NB4 (cell line): ENCODE measurements at places on chromosomes 16 and 17.

- DNase-seq, result no peak
Measured at GRCh38 chr17:46727572-46728348, 90.7 kb downstream of the WNT3 start.

DNA sequence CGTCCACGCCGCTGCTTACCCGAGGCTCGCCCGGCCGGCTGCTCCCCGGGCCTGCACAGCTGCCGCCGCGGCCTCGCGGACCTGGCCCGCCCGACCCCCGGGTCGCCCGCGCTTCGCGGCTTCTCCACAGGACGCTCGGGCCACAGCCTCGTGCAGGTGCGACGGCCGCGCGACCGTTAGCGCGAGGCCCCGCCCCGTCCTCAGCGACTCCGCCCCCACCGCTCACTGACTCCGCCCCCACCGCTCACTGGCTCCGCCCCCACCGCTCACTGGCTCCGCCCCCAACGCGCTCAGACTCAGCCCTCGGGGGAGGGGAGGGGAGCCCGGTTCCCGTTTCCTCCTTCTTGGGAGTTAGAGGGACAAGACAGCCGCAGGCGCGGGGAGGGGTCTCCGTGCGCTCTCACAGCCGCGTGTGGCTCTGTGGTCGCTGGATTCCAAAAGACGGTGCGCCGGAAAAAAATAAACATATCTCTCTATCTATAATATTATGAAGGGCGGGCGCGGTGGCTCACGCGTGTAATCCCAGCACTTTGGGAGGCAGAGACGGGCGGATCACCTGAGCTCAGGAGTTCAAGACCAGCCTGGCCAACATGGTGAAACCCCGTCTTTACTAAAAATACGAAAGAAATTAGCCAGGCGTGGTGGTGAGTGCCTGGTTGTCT is at the start of gene MEIOB:
TSS of gene MEIOB (minus strand) at position 191 of the 662 bp plus-strand sequence. CDS start 3,989 bp downstream, outside the sequence.
- no peak for DNase-seq

DNA sequence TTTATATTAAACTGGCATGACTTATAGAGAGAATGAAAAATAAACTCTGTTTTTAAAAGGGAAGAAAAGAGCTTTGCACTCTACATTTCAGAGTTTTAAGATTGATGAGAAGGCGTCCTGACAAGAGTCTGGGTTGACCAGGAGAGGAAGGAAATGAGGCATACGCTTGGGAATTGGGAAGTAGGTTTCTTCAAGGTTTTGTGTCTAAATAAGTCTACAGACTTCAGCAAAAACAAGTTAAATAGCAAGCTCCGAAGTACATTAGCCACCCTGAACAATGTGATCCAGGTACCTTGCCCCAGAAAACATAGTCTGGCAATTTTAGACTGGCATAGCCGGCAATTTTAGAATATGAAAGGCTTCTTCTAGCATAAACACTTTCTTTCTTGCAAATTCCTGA is 28.5 kb upstream of the CCDC182 start:
- peak; percentile 16 for DNase-seq

DNA sequence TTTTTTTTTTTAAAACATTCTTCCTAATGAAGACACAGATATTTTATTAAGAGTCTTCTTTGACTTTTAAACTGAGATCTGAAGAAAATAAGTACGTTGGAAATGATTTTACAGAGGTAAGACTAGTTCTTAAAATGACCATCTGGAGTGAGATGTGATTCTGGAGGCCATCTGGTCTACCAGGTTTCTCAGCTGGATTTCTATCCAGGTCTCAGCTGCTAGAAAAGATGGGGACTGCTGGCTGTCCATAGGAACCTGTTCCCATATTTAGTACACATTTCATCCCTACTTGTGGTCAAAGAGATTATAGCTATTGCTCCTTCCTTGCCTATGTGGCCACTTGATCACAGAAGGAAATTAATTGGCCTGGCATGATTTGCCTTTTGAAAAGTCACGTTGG is 12.2 kb downstream of the PMFBP1 start:
- no peak for DNase-seq

DNA sequence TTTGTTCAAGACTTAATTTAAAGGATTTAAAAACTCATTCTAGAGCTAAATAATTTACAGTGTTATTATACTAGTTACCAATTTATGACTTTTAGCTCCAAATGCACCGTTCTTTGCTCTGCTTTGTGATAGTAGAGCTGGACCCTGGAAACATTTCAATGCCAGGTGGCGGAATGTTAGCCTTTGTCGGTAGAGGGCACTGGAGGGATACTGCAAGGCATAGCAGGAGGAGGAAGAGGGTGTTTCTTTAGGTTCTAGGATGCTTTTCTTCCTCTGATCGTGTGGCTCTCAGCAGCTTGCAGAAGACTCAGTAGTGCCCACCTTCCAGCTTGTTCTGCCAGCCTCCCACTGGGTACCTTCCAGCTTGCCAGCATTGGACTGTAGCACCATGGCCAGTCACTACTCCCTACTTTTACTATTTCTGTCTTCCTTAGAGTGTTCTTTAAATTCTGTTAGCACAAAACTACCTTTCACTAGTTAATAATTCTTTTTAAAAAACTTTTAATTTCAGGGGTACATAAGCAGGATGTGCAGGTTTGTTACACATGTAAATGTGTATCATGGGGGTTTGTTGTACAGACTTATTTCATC is 325.3 kb downstream of the UTP18 start:
- DNase-seq, result no peak

DNA sequence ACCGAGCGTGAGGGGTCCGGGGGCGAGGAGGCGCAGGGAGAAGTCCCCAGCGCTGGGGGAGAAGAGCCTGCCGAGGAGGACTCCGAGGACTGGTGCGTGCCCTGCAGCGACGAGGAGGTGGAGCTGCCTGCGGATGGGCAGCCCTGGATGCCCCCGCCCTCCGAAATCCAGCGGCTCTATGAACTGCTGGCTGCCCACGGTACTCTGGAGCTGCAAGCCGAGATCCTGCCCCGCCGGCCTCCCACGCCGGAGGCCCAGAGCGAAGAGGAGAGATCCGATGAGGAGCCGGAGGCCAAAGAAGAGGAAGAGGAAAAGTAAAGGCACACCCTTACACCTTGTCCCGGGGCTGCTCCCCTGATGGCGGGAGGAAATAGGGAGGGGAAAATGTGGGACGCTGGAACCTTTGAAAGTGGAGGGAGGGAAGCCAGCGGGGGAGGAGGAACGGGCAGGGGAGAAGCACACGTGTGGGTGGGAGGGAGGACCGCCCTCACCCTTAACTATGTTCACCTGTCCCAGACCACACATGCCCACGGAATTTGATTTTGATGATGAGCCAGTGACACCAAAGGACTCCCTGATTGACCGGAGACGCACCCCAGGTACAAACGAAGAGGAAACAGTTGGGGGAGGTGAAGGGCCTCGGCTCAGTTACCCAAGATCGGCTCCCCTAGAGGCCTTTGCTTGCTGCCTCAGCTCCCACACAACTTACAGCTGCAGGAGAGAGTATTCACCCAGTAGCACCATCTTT is 916 bp downstream of the PAGR1 start:
- DNase-seq, result peak; percentile 81

DNA sequence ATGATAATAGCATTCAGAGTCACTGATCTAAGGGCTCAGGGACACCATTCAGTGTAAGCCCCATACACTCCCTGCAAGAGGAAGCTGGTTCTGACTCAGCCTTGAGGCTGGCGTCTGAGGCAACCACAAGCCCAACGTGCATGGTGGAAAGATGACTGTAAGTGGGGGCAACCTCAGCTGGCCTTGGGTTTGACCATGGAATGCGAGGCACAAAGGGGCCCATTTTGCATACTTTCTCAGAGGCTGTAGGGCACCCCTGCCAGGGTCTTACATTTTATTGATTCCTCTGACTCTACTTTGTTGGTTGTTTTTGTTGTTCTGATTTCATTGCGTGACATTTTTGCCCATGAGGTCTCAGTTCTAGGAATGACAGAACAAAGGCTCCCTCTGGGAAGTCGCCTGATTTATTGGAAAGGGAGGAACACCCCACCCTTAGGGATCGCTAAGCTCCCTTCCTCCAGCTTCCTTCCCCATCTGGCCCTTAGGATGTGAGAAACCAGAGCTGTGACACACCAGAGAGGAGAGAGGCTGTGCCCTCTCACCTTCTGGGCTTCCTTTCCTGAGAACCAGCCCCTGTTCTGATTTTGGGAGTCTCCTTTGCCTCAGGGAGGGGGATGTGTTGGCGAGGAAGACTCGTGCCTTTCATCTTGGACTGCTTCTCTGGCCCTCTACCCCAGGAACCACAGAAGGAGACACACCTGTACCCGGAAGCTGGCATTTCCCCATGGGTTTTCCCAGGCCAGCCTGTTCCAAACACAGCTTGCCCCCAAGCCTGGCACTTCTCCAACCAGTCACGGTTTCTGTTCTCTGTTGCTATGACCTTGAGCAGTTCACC is 5.6 kb upstream of the CIITA start:
- DNase-seq, result peak; percentile 93

DNA sequence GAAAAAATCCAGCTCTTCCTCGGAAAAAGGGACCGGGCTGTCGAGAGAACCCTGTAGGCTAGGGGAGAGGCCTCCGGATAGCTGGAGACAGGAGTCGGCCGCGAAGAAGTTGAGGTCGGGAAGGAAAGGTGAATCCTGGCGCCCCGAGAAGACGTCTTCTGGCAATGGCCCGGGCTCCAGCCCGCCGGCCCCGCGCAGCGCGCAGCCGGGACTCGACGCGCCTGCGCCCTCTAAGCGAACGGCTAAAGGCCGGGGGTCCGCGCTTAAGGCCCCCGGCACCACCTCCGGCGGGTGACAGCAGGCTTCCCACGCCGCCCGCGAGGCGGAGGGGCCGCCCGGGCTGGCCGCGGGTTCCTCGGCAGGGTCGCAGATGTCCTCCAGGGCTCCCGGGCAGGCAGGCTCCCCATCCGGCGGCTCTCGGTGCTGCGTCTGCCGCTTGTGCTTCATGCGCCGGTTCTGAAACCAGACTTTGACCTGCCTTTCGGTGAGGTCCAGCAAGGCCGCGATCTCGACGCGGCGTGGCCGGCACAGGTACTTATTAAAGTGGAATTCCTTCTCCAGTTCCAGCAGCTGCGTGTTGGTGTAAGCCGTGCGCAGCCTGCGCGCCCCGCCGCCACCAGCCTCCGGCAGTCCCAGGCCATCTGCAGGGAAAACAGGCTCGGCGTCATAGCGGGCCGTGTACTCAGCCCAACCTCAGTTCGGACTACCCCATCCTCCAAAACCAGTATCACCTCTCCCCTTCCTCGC is 1.6 kb downstream of the HOXB2 start:
- DNase-seq, result no peak

DNA sequence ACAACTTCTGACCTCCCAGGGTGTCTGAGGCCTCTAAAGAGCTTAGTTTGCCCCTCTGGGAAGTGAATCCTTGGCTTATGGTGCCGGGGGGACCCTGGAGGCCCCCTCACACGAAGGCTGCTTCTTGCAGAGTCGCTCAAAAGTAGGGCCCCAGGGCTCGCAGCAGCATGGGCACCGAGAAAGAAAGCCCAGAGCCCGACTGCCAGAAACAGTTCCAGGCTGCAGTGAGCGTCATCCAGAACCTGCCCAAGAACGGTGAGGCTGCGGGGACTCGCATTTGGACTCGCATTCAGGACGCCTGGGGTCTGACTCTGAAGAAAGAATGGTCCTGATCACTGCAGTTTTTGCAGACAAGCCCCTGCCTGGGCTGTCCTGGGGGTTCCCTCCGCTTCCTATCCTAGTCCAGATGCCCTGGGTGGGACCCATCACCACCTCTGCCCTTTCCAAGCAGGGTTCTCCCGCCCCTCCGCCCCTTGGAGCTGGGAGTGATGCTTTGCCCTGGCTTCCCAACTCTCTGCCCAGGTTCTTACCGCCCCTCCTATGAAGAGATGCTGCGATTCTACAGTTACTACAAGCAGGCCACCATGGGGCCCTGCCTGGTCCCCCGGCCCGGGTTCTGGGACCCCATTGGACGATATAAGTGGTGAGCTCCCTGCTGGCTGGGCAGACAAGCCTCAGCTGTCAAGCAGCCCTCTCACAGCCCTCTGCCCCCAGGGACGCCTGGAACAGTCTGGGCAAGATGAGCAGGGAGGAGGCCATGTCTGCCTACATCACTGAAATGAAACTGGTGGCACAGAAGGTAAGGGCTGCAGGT is 698 bp downstream of the ACBD4 start:
- DNase-seq, result no peak

GRCh38 chr17:74957935-74958740 is 14.4 kb downstream of the HID1 start:
- peak; percentile 69 for DNase-seq

DNA sequence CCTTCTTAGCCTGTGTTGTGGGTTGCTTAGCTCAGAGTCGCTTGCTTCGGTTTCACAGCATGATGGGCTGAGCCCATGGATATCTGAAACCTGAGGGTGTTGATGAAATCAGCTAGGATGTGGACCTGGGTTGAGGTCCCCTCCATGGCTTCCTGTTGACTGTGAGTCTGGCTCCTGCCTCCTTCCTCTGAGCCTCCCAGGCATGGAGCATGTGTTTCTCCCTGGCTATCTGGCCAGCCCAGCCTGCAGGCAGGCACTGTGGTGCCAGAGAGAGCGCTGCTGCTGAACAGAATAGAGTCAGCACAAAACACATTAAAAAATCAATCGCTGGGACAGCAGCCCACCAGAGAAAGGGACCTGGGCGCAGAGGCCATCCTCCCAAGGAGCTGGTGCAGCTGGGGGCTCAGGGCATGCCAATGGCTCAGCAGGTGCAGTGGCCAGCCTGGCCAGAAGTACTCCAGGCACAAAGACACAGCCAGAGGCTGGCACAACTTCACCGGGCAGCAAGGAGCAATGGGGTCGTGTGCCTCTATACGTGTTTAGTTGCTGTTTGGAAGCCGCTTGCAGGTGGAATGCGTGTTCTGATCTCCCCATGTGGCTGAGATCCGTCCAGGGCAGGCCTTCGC is 28.3 kb upstream of the GPRC5C start:
- no peak for DNase-seq

GRCh38 chr17:28887871-28888471 is 9.6 kb downstream of the FLOT2 start:
- no peak for DNase-seq

- no peak for DNase-seq
Measured at GRCh38 chr17:43917016-43917347, 9.6 kb upstream of the MPP2 start.

DNA sequence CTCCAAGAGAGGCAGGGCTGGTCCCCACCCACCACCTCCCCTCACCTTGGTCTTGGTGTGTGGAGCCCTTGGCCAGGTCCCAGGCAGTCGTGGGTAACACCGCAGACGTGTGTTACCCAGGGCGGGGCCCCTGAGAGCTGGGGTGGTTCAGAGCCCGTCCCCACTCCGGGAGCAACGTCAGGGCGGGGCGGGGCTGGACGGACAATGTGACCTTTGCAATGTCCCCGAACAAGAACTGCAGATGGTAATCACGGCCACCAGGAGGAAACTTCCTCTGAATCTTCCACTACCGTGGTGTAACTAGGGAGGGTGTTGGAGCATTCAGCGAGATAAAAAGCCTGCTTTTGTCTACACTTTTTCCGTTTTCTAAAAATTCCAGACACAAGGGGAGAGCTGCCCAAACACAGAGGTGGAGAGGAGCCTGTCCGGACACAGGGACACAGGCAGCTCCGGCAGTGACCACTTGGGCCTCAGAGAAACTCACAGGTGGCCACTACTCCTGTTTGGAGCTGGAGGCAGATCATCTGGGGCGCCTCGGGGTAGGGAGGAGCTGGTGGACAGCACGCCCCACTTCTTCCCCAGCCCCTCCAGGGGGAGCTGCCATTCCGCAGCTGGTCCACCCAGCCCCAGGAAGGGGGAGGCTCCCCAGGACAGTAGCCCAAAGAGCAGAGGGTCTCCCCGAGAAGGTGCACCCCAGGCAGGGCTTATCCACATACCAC is 14.2 kb upstream of the SLC38A10 start:
- DNase-seq, result peak; percentile 75
